ENCODE measurements at places on chromosomes 1 and 21.

- no peak for DNase-seq
Observed at GRCh38 chr1:231665726-231666125, 39.1 kb downstream of the DISC1 start.

- DNase-seq, result no peak
Observed at GRCh38 chr1:24752305-24752704, 7.1 kb downstream of the CLIC4 start.

GRCh38 chr1:63261736-63262458 lies 60.5 kb upstream of the FOXD3 start:
- DNase-seq, result no peak

GRCh38 chr1:94540440-94541245 lies 916 bp downstream of the F3 start:
- no peak for DNase-seq

GRCh38 chr1:112083487-112083886 lies 94.0 kb upstream of the KCND3 start:
- DNase-seq, result no peak

DNA sequence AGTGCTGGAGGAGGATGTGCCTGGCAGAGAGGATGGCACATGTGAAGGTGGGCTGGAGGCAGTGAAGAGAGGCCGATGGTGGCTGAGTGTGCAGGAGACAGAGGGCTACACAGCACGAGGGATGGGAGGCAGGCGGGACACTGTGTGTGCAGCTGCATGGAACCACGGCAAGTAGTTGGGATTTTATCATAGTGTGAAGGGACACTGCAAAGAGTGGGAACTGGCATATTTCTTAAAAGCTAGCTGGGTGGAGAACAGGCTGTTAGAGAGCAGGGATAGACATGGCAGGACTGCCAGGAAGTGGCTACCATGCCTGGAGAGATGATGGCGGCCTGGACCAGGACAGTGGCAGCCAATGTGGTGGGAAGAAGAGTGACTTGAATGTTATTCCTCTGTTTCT lies 102.4 kb upstream of the TLR5 start:
- no peak for DNase-seq

DNA sequence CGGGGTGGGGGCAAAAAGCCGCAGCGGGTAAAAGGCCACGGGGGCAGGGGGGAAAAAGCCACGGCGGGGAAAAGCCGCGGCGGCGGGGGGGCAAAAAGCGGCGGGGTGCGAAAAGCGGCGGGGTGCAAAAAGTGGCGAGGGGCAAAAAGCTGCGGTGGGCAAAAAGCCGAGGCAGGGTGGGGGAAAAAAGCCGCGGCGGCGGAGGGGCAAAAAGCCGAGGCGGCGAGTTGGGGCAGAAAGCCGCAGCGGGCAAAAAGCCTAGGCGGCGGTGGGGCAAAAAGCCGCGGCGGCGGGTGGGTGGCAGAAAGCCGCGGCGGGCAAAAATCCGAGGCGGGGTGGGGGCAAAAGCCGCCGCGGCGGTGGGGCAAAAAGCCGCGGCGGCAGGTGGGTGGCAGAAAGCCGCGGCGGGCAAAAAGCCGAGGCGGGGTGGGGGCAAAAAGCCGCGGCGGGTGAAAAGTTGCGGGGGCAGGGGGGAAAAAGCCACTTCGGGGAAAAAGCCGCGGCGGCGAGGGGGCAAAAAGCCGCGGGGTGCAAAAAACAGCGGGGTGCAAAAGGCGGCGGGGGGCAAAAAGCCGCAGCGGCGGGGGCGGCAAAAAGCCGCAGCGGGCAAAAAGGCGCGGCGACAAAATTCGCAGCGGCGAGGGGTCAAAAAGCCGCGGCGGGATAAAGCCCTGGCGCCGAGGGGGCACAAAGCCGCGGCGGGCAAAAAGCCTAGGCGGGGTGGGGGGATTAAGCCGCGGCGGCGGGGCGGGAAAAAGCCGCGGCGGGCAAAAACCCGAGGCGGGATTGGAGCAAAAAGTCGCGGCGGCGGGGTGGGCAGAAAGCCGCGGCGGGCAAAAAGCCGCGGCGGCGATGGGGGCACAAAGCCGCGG lies 3901.2 kb downstream of the SRGAP2C start:
- no peak for DNase-seq

GRCh38 chr1:171087896-171088295 lies 2.8 kb upstream of the FMO3 start:
- no peak for DNase-seq

- no peak for DNase-seq
Observed at GRCh38 chr1:26754086-26754874, 33.5 kb upstream of the PIGV start.

DNA sequence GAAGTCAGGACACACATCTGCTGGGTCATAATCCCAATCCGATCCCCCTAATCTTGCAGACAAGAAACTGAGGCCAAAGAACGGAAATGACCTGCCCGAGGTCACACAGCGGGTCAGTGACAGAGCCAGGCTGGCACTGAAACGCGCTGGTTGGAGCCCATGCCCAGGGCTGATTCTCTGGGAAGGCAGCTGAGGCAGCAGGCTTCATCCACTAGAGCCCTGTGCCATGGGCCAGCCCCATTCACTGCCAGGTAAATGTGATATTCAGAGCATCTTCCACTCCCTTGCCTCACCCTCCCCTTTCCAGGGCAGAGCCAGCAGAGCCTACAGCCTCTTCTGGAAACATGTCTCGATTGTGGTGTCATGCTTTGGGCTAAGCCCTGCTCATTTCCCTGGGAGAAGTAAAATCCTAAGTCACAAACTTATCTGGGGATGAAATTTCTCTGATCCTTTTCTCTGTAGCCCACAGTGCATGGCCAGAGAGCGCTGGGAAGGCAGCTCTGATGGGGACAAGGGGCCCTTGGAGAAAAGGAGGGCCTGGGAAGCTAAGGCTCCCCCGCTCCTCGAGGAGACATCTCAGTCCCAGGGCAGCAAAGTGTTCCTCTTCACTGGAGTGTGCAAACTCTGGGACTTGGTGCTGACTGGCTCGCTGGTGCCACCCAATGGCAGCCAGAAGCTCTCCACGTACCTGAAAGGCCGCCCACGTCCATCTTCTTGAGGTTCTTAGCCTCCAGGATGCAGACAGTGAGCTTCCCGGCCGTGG lies 110.4 kb downstream of the SYT2 start:
- DNase-seq, result peak; percentile 20

DNA sequence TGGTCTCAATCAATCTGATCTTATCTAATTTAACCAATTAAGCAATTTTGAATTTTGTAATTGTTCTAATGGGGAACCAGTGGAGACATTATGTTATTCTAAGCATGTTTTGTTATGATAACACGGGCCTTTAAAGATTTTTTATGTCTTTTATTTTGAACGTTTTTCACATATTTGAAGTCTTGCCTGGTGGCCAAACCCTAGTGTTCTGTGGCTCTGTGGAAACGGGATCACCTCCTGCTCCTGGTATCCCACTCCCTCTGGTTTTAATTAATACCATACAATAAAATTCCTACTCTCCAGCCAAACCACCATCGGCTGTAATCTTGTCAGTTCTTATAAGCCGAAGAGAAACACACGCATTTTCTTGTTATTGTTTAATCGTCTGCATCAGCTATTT lies 22.9 kb upstream of the LMO4 start:
- no peak for DNase-seq

DNA sequence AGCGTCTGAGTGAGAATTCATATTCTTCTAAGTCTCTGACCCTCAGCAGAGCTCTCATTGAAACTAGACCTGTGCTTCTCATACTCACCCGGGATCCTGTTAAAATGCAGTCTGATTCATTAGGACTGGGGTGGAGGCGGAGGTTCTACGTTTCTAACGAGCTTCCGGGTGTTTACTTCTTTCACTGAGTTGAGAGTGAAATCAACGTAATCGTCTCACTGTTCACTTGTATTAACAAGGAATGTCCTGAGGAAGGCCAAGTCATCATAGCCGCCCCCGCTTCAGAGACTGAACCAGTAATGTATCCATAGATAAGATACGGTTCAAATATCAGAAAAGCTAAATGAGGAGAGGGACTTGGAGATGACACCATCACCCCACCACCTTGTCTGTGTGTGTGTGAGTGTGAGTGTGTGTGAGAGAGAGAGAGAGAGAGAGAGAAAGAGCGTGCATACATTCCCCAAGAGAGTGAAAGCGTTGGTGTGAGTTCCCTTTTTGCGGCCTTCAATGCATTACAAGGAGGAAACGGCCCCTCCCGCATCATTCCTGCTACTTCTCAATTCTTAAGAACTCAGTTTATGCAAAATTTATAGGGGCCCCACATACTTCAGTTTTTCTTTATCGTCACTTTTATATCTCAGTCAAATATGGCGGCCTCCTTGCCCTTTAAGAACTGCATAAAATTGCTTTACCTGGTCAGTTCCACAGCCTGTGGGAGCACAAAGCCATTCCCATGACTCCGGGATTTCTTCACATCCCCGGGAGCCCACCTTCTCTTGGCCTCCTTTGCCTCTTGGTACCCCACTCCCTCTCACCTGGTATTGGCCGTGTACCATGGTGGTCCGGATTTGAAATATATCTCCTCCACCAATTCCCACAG lies 19.8 kb downstream of the KMO start:
- peak; percentile 52 for DNase-seq

DNA sequence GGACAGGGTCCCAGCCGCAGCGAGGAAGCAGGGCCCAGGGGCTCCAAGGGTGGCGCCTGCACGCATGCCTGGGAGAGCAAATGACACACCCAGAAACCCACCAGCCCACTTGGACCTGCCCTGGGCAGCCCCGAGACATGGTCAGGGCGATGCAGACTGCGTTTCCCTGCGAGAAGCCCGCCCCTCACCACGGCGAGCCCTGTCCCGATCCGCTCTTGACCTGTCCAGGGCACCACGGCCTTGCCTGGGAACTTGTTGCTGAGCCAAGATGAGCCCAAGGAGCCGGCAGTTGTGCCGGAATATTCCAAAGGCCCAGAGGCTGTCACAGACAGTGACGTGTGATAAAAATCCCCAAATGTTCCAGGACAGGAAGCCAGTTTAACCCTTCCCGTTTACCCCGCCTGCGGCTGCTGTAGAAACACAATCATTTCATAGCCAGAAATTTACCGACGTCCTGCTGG lies 78.1 kb downstream of the SIK1 start:
- DNase-seq, result no peak

DNA sequence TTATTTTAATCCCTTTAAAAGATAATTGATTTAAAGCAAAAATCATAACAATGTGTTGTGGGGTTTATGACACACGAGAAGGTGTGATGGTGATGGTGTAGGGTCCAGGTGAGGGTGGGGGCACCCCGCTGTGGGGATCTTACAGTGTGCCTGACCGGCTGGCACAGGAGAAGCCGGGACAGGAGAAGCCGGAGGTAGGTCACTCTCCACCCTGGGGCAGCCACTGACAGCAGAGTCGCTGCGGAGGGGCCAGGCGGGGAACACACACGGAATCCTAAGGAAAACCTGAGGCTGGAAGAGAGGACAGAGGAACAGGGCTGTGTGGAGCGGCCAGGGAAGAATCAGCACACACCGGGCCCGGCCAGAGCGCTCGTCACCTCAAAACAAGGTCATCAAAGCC lies 4.3 kb upstream of the LRRC3 start:
- no peak for DNase-seq

- peak; percentile 43 for DNase-seq
Observed at GRCh38 chr1:246724016-246724730, at the start of gene SCCPDH. Gene SCCPDH, plus strand, starts transcription at chr1:246724409. Its CDS starts 14 bp downstream, at chr1:246724423.

DNA sequence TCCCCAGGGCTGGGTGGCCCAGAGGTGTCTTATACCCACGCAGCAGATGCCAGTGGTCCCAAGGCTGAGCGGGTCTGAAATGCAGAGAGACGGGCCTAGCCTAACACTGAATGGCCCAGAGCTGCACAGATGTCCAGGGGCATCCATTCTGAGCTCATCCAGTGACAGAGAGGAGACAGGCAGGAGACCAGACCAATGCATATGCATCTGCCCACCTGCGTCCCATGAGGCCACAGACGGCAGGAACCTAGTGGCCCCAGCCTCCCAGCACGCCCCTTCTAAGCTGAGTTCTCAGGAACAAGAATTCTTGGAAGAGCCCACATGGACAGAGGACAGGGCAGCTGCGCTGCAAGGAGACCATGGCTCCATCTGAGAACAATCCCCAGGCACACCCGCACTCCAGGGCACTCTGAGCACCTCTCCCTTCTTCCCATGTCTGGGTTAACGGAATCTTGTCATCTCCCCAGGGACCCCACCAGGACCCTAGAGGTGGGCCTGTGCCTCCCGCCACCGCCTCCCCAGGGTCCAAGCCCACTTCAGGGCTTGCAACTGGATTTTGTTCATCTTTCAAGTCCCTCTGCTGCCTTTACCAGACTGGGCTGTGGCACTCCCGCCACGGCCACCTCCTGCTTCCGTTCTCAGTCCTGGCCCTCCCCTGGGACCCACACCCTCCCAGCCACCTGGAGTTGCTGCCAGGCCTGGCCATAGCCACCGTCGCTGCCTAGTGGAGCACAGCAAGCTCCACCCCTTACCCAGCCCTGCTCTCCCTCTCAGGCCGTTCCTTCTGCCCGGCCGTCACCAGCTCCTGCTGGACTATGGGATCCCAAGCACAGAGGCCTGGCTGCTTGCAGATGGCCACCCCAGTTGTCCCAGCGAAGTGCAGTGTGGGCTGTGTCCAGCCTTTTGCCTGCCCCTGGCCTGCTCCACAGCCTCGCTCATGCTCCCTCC lies 3.3 kb downstream of the WNT3A start:
- no peak for DNase-seq

DNA sequence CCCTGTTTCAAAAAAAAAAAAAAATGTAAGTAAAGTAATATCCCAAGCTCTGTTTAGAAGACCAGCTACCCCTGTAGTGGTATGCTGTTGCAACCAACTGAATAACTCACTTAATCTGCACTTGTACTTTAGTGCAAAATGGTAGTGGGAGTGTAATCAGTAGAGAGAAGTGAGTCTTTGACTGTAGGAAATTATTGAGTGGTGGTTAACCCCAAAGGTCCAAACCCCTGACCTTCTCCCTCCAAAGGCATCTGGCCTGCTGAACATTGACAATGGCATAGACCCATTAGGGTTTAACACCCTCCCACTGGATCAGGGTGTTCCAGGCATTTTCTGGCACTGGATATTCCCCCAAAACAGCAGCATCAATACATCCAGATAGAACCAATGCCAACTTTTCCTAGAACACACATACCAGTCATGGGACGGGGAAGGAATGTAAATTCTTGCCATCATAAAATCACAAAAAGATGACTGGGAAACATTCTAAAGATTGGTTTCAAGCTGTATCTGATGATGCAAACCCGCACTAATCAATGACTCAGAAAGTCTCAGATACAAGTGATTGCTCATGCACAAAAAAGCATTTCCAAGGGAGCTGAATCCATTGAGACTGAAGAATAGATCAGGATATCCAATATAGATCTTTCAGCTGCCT lies 110.3 kb downstream of the MRPL39 start:
- no peak for DNase-seq

GRCh38 chr1:17066361-17067068 lies 12.7 kb upstream of the SDHB start:
- no peak for DNase-seq

- DNase-seq, result no peak
Observed at GRCh38 chr1:184186167-184186566, 134.6 kb downstream of the TSEN15 start.

DNA sequence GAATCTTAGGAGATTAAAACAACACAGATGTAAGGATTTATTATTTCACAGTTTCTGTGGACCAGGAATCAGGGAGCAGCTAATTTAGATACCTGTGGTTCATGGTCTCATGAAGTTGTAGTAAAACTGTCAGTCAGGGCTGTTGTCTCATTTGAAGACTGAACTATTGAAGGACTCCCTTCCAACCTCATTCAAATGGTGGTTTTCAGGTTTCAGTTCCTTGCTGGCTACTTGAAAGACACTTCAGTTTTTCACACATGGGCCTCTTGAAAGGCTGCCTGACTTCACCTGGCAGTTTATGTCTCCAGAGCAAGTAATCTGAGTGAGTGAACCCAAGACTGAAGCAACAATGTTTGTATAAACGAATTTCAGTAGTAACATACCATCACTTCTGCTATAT lies 915.9 kb downstream of the PLA2G4A start:
- DNase-seq, result no peak

Measured in bone marrow (tissue), 2 donors.